ENCODE measurements at places on chromosomes 4 and X. TPM values are rescaled to one million over a fixed set of nuclear protein-coding genes. Genes with fewer than 3 reads are reported as not detected.

Gene FAM193A
- 24.6 TPM for total RNA-seq

Gene ZNF630
- 2.1 TPM for total RNA-seq

Gene CLGN
- total RNA-seq = 3.4 TPM

Gene BTC
- 0.07 TPM for total RNA-seq

GRCh38 chrX:38341442-38341841 is 11.0 kb upstream of the OTC start:
- DNase-seq = no peak

DNA sequence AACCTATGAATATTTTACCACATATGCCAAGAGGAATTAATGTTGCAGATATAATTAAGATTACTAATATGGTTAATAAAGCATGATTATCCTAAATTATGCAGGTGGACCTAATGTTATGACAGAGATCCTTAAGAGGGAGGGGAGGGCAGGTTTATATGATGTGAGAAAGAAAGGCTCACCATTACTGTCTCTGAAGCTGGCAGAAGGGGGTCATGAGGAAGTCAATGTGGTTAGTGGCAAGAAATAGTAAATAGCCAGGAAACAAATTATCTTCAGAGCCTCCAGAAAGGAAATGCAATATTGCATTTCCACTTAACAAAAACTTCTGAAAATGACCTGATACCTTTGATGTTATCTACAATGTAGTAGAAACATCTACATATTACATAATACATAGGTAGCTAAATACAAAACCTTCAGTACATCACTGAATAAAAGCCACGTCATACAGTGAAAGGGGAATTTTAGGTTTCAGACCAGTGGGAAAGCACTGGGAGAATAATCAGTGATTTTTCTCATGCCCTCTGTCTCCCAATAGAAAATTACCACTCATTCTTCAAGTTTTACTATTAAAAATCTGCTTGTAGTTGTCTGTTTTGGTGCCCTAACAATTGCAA is 609.2 kb downstream of the SPOCK3 start:
- DNase-seq = no peak

DNA sequence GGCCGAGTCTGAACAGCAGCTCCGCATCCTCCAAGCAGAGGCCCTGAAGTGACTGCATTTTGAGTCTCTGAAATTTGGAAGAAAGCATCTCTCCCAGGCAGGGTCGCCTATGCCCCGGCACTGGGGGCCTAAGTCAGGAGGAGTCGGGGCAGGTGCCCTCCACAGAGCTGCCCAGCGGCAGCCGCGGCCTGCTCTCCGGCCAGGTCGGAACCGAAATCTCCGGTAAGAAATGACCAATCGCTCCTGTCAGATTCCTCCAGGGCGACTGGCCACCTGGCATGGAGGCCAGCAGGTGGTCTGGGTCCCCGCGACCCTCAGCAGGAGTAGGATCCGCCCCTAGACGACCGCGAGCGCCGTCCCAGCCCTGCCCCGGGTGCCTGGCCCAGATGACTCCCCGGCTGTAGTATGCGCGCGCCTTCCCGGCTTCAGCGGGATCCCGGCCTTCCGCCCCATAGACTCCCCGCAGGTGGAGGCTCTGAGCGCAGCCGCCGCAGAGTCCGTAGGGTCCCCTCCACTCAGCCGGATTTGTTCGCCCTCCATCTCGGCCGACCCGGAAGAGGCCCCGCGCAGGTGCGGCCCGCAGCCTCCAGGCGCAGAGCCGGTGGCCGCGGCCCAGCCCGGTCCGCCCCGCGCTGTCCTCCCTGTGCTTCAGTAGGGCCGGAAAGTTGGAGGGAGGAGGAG is 1.5 kb downstream of the NKX1-1 start:
- no peak for DNase-seq

DNA sequence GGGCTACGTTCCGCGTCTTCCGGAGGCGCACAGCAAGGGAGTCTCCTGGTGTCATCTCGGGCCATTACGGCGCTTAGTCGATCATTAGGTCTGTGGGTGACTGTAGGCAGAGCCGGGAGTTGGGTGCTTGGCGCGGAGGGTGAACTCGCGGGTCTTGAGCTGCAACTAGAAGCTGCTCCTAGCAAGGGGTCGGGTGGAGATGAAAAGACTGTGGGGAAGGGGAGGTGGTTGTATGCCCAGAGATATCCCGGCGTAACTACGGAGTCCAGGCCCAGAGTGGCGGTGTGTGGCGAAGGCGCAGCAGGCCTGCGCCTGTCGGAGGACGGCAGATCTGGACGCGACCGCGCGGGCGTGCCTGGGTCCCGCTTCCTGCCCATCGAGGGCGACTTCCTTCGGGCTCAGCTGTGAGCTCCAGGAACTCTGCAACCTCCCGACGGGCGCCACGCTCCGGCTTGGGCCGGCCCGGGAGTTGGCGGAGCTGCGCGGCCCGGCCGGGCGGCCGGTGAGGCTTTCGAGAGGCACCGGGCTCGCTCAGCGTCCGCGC is 2.7 kb upstream of the NKX3-2 start:
- peak; percentile 70 for DNase-seq

- no peak for DNase-seq
These were observed 13.7 kb downstream of the MED14 start for GRCh38 chrX:40721489-40722106.

DNA sequence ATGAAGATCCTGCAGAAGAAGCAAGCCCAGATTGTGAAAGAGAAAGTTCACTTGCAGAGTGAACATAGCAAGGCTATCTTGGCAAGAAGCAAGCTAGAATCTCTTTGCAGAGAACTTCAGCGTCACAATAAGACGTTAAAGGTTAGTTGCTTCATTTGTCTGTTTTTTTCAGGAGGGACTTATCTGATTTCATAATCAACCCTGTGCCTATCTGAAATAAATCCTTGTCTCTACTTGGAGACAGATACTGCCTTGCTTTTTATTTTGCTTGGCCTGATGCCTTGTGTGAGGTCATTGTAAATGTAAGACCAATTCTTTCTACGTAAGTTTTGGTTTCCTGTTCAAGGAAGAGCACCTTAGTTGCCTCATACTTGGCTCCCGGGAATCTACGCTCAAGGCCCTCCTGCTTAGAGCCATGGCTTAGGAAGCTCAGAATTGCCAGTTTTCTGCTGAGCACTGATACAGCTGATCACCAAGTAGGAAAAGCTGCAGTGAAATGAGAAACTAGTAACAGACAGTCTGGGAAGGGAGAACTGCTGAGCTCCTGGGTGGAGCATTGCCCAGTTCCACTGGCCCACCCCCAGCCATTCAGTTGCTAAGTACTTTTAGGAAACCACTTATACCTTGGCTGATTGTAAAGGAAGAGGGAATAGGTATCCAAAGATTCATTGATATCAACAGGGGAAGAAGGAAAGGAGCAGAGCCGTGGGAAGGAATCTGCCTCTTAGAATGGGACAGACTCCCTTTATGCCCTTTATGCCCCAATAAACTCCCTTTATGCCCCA is 41.8 kb downstream of the RBBP7 start:
- DNase-seq = no peak

DNA sequence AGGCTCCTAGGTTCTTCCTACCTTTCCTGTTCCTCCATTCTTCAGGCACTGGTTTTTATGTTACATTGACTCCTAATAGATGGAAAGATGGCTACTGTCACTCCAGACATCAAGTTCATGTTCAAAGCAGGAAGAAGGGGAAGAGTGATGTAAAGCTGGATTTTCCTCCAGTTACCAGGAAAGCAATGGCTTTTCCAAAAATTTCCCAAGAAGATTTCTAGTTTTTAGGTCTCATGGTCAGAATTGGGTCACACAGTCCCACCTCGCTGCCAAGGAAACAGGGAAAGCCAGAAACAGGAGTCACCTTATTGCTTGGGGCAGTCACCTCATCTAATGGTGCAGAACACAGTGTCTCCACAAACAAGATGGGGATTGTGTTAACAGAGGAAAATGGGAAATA is 21.5 kb downstream of the RXFP1 start:
- DNase-seq = no peak

DNA sequence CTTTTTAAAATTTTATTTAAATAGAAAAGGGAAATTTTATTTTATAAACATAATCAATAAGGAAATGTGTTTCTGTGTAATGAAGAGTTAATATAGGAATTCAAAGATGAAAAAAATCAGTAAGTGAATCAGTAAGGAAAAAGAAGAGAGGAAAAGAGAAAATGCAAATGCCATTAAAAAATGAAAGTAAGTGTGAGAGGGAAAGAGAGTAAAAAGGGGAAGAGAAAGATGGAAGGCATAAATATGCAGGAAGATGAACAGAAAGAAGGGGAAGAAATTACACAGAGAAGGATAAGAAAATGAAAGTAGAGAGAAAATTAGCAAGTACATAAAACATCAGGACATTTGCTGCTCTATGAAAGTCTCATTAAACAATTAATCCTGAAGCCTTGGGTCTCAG is 349.9 kb downstream of the FSTL5 start:
- no peak for DNase-seq

GRCh38 chrX:1853916-1854315 is 239.1 kb downstream of the ASMT start:
- DNase-seq = no peak

DNA sequence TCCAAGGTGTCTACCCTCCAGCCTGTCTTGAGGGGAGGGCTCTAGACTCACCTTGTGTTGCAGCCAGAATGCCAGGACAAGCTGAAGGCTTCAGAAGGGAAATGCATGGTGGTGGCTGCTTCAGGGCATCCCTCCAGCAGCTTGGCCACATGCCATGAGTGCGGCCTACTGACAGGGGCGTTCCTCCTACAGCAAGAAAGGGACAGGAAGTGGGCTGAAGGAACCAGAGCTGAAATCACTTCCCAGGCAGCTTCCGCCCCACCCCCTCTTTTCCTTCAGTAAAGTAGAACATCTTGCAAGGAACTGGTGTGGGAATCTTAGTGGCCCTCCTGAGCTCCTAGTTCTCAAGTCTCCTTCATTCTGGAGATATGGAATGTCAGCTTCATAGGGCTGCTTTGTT is 167.5 kb upstream of the DGKK start:
- DNase-seq = no peak

GRCh38 chr4:1416051-1416947 is 10.1 kb upstream of the NKX1-1 start:
- DNase-seq = no peak

DNA sequence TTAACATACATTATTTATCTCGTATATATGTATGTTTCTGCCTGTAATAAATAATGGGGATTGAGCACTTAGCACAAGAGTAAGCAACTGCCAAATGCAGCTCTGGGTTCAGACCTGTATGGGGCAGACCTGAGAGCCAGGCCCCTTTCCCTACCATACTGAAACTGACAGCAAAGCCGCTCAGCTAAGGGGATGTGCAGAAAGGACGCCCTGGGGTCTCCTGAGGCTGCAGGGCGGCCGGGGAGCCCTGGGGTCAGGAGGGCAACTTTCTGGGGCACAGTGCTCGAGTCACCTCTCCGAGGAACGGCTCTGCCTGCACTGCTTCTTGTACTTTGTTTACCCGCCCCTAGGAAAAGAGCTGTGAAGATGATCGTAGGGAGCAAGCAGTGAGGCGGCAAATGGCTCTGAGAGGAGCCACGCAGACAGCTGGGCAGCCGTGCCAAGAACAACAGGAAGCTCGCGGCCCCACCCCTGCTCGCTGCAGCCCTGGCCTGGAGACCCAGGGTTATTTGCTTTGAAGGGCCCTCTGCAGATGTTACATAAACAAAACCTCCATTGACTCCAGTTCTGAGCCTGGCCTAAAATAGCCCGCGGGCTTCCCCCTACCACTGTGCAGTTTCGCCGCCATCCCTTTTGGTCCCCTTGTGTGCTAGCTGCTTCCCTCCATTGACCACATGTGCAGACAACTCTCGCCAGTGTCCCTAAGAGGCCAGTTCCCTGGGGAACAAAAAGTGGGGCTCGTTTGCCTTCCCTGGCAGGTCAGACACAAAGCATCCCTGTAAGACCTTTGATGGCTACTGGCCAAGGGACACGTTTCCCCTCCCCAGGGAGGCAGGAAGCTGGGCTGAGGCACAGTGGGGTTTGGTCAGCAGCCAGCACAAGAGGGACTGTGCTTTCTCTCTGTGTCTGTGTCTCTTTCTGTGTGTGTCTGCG is 111.3 kb upstream of the LNX1 start:
- peak; percentile 20 for DNase-seq

- no peak for DNase-seq
These were observed 89.7 kb downstream of the TMEM131L start for GRCh38 chr4:153555730-153556434.

DNA sequence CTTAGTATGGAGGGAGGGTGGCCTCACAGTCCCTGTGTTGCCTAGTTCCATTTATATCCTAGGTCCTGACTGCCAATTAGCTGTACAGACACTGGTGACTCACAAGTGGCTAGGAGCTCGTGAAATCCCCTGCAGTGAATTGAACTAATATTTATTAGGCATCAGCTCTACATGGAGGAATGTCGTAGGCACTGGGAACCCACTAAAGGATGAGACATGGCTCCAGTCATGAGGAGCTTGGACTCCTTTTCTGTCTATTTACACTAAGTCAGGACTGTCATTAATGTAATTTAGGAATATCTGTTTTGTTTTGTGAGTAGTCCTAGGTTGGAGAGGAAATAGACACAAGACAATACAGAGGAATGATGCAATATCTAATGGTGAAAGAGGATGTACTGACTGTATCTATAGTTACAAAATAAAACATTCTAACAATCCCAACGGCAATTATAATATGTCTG is 67.7 kb downstream of the MID1IP1 start:
- DNase-seq = no peak

GRCh38 chrX:72576141-72576894 is 3.7 kb upstream of the HDAC8 start:
- DNase-seq = no peak

- DNase-seq = peak; percentile 12
These were observed 606 bp downstream of the CXorf58 start for GRCh38 chrX:23908219-23909004.

GRCh38 chr4:11152684-11153083 is 276.0 kb downstream of the HS3ST1 start:
- no peak for DNase-seq

DNA sequence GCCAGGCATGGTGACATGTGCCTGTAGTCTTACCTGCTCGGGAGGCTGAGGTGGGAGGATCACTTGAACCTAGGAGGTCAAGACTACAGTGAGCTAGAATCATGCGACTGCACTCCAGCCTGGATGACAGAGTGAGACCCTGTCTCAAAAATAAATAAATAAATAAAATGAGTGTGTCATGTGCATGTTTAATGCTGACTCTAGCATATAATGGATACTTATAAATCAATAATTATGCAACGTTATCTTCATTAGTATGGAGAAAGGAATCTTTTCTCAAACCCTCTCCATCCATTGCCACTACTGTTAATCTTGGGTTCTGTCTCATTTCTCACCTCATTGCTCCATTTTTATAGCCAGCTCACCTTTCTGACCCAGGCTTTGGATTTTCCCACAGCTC is 189.5 kb upstream of the RPL34 start:
- DNase-seq = no peak

Data from WTC11 (cell line).